ENCODE measurements at places on chromosomes 16 and 17.

- no peak for DNase-seq
Measured at GRCh38 chr16:11986521-11987057, 10.1 kb downstream of the SNX29 start.

DNA sequence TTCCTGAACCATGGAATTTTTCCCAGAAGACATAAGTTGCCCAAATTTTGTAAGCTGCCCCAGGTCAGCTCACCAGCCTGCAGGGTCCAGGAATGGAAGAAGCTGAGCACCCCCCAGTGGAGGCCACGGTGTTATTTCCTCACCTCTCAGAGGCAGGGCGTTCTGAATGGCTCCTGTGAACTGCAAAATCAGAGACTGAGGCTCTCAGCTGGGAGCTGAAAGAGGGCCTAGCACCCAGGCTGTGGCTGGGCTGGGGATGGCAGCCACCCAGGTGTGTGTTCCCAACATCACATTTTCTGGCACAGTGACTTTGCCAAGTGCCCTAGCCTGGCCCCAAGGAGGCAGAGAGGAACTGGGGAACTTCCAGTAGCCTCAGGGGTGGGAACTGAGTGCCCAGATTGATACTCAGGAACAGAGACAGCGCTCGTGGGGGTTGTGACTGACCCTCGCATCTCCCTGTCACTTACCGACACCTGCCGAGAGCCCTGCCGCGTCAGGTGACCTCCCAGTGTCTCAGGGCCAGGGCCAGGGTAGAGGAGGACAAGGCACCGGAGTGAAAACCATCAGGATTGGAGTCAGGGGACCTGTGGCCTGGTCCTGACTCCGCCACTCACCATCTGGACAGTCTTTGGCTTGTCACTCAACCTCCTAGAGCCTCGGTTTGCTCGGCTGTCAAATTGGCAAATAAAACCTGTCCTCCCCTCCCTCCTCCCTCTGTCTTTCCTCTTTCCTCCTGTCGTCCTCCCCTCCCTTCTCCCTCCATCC lies 11.3 kb downstream of the CACNG4 start:
- DNase-seq: no peak

DNA sequence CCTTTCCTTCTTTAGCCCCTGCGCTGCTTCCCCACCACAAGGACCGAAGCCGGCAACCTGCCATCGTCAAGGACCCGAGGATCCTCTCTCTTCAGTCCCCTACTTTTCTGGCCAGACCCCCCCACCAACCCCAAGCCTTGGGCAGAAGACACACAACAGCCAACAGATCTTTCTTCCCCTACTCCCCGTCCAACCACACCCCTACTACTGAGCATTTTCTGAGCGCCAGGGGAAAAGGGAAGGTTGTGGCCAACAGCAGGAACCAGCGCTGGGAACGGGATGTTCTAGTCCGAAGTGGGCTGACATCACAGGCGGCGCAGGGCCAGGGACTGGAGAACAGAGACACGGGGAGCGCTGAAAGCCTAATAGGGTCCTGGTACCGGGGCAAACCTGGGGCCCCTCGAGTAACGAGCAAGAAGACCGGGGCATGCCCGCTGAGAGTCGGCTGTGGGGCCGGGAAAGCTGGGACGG lies 528 bp downstream of the PER1 start:
- DNase-seq: no peak

DNA sequence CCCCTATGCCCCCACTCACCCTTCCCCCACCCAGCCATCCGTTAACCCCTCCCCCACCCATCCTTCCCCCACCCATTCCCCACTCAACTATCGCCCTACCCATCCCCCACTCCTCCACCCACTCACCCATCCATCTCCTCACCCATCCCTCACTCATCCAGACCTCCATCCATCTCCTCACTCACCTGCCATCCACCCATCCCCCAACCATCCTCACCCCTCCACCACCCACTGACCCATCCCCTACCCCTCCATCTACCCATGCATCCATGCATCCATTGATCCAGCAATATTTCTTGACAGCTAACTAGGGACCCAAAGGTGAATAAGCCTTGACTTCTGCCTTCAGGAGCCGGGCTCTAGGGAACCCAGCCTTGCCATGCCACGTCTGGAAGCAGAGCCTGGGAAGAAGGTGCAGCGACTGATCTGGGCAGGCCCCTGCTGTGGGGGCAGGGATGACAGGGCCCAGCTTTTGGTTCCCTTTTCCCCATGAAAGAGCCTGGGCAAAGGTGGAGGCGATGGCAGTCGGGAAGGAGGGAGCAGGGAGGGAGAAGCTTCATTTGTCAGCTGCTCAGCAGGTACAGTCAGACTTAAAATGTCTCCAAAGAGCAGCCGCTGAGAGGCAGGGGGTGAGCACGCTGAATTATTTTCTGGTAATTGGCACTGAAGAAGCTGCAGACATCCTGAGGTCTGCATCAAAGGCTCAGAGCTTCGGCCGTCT lies 23.1 kb upstream of the DOC2B start:
- DNase-seq: no peak

DNA sequence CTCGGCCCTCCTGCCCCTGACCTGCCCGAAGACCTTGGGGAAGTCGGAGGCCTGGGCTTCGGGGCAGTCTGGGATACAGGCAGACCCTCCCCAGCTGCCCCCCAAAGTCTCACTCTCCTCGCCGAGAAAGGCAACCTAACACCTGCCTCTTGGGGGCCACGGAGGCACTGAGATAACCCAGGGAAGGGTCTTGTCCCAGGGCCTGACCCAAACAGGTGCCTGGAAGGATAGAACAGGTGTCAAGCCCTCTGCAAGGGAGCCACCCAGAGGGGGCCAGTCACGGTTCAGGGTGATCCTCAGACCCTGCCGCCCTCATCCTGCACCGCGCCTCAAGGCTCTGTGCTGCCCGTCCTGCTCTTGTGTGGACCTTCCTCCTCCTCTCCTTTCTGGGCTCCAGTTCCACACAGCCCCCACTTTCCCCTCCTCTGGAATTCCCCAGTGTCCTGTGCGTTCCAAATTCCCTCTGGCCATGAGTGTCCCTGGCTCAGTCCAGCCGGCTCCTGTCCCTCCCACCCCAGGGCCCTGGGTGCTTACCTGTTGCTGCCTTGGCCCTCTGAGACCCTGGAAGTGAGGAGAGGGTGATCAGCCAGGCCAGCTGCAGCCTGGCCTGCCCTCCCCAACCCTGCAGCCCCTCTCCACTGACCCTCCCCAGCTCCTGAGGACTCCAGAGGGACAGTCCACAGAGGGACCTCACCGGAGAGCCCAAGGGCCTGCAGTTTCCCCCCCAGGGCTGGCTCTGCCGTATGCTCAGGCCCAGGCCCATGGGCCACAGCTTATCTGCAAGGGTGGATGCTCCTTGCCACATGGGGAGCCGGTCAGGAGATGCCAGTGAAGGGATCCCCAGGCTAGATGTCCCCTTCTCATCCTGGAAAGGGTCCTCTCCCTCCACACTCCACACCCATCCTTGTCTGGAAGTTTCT lies 3.8 kb downstream of the PRSS27 start:
- no peak for DNase-seq

- DNase-seq: no peak
Measured at GRCh38 chr17:927611-928461, 51.7 kb downstream of the NXN start.

DNA sequence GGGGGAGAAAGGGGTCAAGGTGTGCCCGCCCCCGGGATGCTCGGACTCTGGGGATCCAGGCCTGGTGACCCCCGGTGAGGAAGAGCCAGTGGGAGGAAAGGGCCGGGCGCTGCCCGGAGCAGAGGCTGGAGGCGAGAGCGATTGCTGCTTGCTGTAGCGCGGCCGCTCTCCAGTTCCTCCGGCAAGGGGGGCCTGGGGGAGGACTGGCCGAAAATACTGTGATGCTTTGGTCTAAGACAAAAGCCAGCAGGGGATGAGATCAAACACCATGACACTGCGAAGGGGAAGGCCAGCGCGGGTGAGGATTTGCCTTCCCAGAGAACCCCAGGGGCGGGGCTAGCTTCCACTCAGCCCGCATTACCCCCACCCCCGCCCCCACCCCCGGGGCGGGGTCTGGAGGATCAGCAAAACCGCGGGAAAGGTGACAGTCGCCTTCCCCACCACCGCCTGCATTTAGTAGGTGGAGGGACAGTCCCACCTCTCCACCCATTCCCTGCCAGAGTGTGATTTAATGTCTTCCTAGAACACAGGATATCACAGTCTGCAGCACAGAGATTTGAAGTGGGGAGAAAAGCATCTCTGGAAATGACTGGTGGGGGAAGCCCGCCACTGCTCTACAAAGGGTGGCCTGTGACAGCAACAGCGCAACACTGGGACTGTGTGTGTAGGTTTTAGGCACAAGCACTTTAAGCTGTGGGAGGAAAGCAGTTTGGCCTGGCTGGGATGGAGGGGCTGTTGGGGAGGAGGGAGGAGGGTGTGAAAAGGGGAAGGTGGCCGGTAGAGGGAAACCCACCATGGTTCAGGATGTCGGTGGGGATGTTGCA lies 25.7 kb downstream of the MRC2 start:
- DNase-seq: peak; percentile 66

- no peak for DNase-seq
Measured at GRCh38 chr17:40111221-40112128, 10.3 kb upstream of the MSL1 start.

Measured in stimulated activated CD4-positive, alpha-beta T cell treated with anti-CD3 and anti-CD28 coated beads, Interleukin-1b, Interleukin-23, amount 100 ng/mL, for 24 hours (primary cell).